ENCODE measurements at places on chromosomes 12 and 14. TPM values are rescaled to one million over a fixed set of nuclear protein-coding genes. Genes with fewer than 3 reads are reported as not detected.

GRCh38 chr14:105332350-105332874, 17.9 kb downstream of the PACS2 start:
- H3K27me3 ChIP-seq, result no peaks in the 10 kb centered on the region
- DNase-seq, result no peak
- no peak overlapping the region for H3K27ac ChIP-seq
- H3K36me3 ChIP-seq, result peaks cover 4% of the 10 kb centered on the region
- H3K4me3 ChIP-seq, result no peak overlapping the region

GRCh38 chr12:47964106-47964728, 821 bp downstream of the TMEM106C start:
- peaks cover 29% of the 10 kb centered on the region for H3K36me3 ChIP-seq
- H3K27ac ChIP-seq, result no peak overlapping the region
- H3K4me1 ChIP-seq, result peaks cover 45% of the 10 kb centered on the region
- no peak for DNase-seq
- H3K27me3 ChIP-seq, result peaks cover 56% of the 10 kb centered on the region

The RBP5 gene
- total RNA-seq, result 5.4 TPM

DNA sequence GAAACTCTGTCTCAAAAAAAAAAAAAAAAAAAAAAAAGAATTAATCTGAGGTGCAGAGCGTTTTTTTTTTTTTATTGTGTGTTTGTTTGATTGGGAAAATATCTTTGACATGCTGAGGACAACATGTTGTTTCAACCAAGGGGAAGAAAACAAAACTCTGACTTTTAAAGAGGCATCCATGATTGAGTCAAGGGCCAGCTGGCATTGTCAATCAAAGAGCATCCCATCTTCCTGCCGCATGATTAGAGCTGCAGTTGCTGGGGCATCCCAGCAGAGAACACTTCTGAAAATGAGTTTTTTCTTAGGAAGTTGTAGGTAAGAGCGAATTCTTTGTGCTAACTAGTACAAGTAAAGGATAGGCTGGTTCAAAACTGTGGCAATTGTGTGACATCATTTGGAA, 200.9 kb upstream of the DAAM1 start:
- no peaks in the 10 kb centered on the region for H3K4me1 ChIP-seq
- 0 out of 2 replicates have a peak, but pooled peaks cover 3% of the 10 kb centered on the region for H3K36me3 ChIP-seq
- no peak for DNase-seq
- no peak overlapping the region for H3K4me3 ChIP-seq
- no peak overlapping the region for H3K27ac ChIP-seq

The ZDHHC22 gene
- total RNA-seq, result 38.6 TPM

- no peaks in the 10 kb centered on the region for H3K27me3 ChIP-seq
- H3K36me3 ChIP-seq, result no peaks in the 10 kb centered on the region
- DNase-seq, result peak; percentile 65
- H3K4me1 ChIP-seq, result peaks cover 13% of the 10 kb centered on the region
- H3K27ac ChIP-seq, result no peak overlapping the region
Measured at GRCh38 chr14:86035882-86036281, 505.9 kb downstream of the FLRT2 start.

DNA sequence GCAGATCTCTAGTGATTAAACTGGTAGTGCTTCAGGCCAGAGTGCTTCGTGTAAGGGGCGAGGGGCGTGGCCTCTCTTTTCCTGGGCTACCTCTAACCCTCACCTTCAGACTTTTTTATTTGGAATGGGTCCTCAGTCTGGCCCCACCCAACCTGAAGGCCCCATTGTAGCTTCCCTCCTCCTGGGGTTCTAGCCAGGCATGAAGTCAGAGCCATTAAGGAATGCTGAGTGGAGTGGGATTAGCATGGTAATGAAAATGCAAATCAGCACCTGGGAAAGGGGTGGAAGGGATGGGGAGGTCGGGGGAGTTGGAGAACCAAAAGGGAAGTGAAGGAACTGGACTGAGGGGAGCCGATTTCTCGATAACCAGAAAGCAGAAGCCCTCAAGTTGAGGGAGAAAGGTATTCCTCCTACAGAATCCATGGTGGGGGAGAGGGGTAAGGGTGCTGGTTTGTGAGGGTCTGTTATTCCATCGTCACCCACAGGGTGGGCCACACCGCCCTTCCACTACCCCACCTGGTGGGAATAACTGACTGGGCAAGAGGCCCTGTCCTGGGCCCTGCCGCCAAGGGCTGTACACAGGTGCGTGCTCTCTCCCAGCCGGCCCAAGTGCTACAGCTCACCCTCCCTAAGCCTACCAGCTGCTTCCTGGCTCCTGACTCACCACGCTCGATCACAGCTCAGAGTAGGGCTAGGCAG, 14.1 kb downstream of the ZFHX2 start:
- H3K4me1 ChIP-seq, result peaks cover 57% of the 10 kb centered on the region
- peak overlapping the region; percentile 83 for H3K4me3 ChIP-seq
- peaks cover 32% of the 10 kb centered on the region for H3K36me3 ChIP-seq
- peak overlapping the region; percentile 100 for H3K27ac ChIP-seq
- DNase-seq, result peak; percentile 83
- H3K27me3 ChIP-seq, result no peaks in the 10 kb centered on the region

- H3K27ac ChIP-seq, result no peak overlapping the region
- H3K4me1 ChIP-seq, result no peaks in the 10 kb centered on the region
- H3K36me3 ChIP-seq, result peaks cover 24% of the 10 kb centered on the region
- H3K27me3 ChIP-seq, result no peaks in the 10 kb centered on the region
- H3K4me3 ChIP-seq, result no peak overlapping the region
- no peak for DNase-seq
Measured at GRCh38 chr12:68591734-68592418, 18.8 kb upstream of the RAP1B start.

- no peaks in the 10 kb centered on the region for H3K36me3 ChIP-seq
- no peak for DNase-seq
- no peaks in the 10 kb centered on the region for H3K27me3 ChIP-seq
Measured at GRCh38 chr14:91019673-91020072, 40.8 kb downstream of the RPS6KA5 start.

GRCh38 chr12:49342914-49343731, 3.6 kb upstream of the DNAJC22 start:
- no peak for DNase-seq
- peak overlapping the region; percentile 67 for H3K4me3 ChIP-seq
- H3K36me3 ChIP-seq, result no peaks in the 10 kb centered on the region

The ARMH4 gene
- 12.1 TPM for total RNA-seq

DNA sequence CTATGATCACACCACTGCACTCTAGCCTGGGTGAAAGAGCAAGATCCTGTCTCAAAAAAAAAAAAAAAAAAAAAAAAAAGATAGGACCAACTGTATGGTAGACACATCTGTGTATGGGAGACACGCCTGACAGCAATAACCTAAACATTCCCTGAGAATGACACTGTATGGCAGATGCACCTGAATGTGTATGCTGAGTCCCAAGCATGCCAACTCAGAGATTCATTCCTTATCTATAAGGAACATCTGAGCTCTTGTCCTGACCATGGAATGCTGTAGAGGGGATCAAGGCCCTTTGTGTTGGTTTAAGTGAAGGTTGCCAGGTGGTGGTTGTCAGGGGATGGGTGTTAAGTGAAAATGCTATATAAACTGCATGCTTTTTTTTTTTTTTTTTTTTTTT, 19.2 kb upstream of the LGALS3 start:
- DNase-seq, result no peak
- no peaks in the 10 kb centered on the region for H3K36me3 ChIP-seq
- no peak overlapping the region for H3K27ac ChIP-seq
- peaks cover 10% of the 10 kb centered on the region for H3K4me1 ChIP-seq
- H3K27me3 ChIP-seq, result peaks cover 2% of the 10 kb centered on the region

All from WTC11 (cell line).